NCI-H1105 (cell line): ENCODE measurements at places on chromosomes 1 and 21.

DNA sequence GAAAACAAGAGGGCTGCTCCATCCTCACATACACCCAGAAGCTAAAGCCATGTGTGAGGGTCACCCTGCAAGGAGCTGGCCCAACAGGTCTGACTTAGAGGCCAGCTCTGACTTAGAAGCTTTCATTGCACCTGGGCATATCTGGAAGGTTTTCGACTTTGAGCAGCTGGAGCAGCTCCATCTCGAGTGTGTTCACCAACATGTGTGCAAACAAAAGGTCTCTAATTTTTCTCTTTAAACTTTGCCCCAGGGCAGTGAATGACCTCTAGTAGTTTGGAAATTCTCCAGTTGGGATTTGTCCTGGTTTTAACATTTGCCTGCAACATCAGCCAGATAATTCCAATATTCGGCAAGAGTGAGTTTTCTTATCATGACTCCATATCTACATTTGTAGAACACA lies 108.3 kb downstream of the TNR start:
- no peak for DNase-seq

GRCh38 chr1:11431941-11432507 lies 46.9 kb upstream of the DISP3 start:
- no peak for DNase-seq

DNA sequence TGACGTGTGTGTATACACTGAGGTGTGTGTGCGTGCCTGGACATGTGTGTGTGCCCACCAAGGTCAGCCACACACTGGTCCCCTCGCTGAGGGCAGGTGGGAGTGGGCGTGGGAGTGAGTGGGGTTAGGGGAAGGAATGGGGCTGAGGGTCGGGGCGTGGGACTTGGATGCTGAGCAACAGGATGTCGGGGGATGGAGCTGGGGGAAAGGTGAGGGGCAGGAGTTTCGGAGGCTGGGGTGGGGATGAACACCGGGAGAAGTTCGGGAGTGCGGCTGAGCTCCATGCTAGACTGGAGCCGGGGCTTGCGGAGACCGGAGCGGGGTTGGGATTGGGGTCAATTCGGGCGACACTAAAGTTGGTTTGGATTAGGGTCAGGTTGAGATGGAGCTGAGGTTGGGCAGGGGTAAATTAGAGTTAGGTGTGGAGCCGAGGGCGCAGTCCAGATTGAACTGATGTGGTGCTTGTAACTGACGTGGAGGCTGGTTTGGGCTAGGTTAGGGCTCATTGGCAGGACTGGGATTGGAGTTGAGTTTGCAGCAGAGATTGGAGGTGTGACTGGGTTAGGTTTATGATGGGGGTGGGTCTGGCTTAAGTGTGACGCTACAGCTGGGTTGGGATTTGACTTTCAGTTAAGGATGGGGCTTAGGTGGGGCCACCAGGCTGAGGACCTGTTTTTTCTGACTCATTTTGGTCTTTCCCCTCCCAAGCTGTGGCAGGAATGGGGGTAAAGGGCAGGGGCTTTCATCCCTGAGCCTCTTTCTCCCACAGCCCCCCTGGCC lies 3.3 kb upstream of the GUCA2A start:
- DNase-seq, result no peak

DNA sequence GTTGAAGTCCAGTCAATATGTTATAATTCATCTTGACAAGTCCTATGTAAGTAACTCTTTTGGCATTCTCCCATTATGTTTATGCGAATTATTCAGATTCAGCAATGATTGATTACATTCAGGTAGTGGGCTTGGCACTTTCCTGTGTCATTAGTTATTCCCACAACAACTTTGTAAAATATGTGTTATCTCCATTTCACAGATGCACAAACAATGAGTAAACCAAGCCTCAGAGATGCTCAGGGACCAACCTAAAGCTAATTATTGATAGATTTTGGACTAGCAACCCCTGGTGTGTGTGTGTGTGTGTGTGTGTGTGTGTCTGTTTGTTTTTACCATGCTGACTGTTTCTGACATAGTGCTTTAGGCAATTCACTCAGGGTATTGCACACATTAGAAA lies 371.1 kb upstream of the C1orf87 start:
- no peak for DNase-seq

GRCh38 chr1:58648842-58649241 lies 51.0 kb downstream of the MYSM1 start:
- DNase-seq, result no peak

DNA sequence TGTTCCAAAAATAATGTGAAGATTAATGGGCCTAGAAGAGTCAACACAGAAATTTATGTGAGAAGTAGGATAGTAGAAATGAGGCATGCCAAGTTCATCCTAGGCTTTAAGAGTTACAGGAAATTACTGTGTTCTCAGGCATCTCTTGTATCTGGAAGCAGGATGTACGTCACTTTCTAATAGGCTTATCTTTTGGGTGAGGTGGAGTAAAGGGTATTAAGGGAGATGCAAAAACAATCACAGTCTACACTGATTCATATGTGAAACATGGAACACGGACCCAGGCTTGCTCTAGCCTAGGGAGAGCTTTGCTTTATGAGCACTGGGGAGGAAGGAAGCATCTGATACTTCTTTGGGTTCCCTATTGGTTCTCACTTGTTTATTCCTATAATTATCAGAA lies 84.5 kb upstream of the RGS4 start:
- no peak for DNase-seq

DNA sequence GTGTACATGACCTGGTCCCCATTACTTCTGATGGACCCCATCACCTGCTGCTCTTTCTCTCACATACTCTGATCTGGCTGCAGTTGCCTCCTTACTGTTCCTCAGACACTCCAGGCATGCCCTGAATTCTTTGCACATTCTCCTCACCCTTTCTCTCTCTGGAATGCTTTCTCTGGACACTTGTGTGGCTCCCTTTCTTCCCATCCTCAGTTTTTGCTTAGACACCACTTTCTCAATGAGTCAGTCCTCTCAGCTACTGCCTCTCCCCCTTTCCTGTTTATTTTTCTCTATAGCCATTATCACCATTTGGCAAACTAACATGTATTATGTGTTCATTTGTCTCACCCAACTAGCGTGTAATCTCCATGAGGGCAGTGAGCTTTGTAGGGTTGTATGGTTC lies 28.1 kb downstream of the PLXNA2 start:
- DNase-seq, result no peak

GRCh38 chr1:76644139-76644538 lies 223.1 kb upstream of the ST6GALNAC5 start:
- no peak for DNase-seq

DNA sequence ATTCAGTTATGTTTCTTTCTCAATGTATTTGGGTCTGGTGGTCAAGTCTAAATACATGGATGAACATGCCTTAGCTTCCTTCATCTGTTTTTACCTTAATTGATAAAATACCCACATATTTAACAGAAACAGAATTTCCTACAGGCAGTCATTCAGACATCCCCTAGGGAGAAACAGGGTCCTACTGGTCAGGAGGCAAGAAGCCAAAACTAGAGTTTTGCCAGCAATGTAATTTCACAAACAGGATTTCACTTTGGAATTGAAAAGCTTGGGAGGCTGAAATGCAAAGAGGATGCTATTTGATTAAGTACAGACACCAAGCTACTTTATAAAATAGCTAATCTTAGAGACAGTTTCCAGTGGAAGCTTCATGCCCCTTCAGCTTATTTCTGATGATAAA lies 224.2 kb downstream of the SIPA1L2 start:
- no peak for DNase-seq

GRCh38 chr1:67350783-67351182 lies 43.1 kb downstream of the IL12RB2 start:
- DNase-seq, result no peak

- no peak for DNase-seq
These were observed 59.9 kb downstream of the TP53BP2 start for GRCh38 chr1:223785808-223786207.

- no peak for DNase-seq
These were observed 24.8 kb upstream of the USH2A start for GRCh38 chr1:216448011-216448510.

- DNase-seq, result peak; percentile 92
These were observed at the start of gene CAPZA1 for GRCh38 chr1:112619518-112620376. Gene CAPZA1 (plus strand): TSS chr1:112619832. CDS start chr1:112619845, 13 bp downstream.

GRCh38 chr1:159581422-159581821 lies 6.2 kb upstream of the APCS start:
- no peak for DNase-seq

DNA sequence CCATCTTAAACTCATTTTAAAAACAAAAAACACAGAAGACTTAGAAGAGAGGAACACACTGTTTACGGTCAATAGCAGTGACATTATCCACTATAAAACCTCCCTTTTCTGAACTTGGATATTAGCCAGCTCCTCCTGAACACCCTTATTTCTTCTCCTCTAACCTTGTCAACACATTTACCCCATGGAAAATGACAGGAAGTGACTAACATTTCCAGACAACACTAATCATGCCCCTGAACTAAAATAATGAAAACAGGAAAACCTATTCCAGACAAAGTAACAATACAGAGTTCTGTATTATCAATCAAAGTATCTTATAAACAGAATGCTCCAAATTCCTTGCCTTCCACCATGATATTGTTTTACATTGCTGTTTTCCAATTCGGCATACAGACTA lies 45.3 kb downstream of the PALMD start:
- DNase-seq, result no peak

GRCh38 chr1:222654849-222655248 lies 37.0 kb downstream of the MIA3 start:
- no peak for DNase-seq

- peak; percentile 83 for DNase-seq
These were observed at the start of gene SYT14 for GRCh38 chr1:209937996-209938959. Gene SYT14 (plus strand): TSS chr1:209938217. CDS start chr1:209938265, 48 bp downstream.

- no peak for DNase-seq
These were observed 131.5 kb downstream of the RNF220 start for GRCh38 chr1:44536357-44537209.

DNA sequence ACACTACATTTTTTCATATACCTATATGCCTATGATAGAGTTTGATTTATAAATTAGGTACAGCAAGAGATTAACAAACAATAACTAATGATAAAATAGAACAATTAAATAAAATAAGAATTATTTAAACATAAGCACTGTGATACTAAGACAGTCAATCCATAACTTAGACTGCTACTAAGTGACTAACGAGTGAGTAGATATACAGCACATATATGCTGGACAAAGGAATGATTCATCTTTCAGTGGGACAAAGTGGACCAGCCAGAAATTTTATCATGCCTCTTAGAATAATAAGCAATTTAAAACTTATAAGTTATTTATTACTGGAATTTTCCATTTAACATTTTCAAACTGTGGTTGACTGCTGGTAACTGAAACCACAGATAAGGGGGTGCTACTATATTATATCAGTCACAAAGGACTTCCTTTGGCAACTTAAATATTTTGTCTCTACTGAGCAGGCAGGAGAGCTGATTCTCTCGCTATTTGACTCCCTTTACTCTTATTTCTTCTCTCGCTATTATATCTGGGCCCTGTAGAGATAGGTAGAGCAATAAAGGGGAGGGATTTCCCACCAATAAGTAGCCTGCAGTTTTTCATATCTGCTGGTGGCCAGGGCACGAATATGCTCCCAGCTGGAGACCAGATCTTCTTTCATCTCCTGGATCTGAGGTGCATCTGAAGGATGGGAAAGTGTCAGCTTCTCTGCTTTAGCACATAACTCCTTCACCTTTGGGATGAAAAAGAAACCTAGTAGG lies 10.8 kb downstream of the SPTA1 start:
- DNase-seq, result no peak

DNA sequence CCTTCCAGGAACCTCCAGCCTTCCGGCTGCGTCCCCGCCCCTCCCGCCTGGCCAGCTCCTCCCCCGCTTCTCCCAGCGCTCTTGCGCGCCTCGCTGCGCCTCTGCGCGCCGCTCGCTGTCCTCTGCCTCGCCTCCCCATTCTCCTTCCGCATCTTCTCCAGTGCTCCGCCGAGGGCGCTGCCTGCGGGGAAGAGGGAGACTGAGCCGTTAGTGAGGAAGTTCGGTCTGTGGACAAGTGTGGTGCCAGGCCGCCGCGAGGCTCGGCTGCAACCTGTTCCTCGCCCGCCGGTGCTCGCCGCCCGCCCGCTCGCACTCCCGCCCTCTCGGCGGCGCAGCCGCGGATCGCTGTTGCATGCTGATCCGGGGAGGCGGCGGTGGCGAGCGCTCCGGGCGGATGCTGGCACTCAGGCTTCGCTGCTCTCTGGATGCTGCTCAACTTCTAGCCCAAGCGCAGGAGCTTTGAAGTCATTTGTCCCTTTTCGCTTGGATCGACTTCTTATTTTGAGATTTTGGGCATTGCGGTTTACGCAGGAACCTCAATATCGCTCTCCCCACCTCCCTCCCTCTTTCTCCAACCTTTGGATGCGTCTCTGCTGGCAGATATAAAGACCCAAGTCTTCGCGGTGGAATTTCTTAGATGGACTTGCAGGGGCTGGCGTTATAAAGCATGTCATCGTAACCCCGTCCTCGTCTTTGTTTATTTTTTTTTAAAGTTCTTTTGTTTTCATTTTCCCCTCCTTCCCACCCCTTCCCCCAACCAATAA lies 614 bp upstream of the CACNA1E start:
- DNase-seq, result no peak

GRCh38 chr1:160743266-160743665 lies 4.2 kb downstream of the SLAMF7 start:
- DNase-seq, result no peak

DNA sequence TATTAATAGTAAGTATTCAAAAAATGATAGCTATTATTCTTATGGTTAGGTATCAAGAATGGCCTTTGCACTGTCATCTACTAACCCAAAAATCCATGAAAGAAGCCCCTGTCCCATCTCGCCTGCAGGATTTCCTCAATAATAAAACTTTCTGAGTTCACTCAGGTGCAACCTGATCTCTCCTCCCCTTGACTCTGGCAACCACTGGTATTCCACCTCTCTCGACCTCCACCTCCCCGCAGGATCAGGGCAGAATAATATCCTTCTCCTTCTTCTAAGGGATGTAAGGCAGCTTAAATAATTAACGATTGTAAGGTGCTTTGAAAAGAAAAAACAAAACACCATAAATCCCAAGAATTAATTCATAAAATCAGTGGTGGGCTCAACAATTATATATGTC lies 359.3 kb downstream of the PLPP3 start:
- DNase-seq, result no peak

- DNase-seq, result peak; percentile 85
These were observed 1.6 kb upstream of the KCND3 start for GRCh38 chr1:111990878-111991718.

DNA sequence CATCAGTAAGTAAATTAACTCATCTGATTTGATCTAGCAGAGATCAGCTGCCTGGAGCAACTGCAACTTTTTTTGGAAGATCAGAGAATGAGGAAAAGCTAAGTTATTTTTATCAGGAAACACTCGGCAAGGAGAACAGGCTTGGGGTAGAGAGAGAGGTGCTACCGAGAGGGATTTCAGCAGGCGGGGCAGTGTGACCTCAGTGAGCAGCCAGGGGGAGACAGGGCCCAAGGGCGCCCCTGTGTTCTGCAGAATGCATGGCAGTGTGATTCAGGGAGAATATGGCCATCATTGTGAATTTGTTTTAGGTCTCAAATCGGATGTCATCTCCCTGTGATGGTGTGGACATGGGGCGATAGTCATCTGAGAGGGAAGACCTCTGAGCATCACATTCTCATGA lies 484.1 kb upstream of the VAMP3 start:
- no peak for DNase-seq

DNA sequence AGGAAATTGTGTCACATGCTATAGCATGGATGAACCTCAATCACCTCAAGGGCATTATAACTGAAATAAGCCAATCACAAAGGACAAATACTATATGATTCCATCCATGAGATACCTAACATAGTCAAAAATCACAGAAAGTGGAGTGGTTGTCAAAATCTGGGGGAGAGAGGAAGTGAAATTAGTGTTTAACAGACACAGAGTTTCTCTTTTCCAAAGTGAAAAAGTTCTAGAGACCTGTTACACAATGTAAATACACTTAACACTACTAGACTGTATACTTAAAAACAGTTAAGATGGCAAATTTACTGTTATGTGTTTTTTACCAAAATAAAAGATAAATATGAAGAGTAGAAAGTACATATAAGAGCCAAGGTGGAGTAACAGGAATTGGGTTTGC lies 31.8 kb downstream of the ZNF644 start:
- DNase-seq, result no peak
